Body of pancreas (tissue), 4 donors: ENCODE measurements at places on chromosomes 12 and 14. TPM values are rescaled to one million over a fixed set of nuclear protein-coding genes. Genes with fewer than 3 reads are reported as not detected.

TSPAN11 gene
- total RNA-seq, result 0.66 TPM

GRCh38 chr12:46533723-46534122 is 161.2 kb upstream of the SLC38A2 start:
- no peaks in the 10 kb centered on the region for H3K27me3 ChIP-seq
- H3K4me3 ChIP-seq, result no peak overlapping the region
- H3K36me3 ChIP-seq, result no peaks in the 10 kb centered on the region
- DNase-seq, result no peak

DNA sequence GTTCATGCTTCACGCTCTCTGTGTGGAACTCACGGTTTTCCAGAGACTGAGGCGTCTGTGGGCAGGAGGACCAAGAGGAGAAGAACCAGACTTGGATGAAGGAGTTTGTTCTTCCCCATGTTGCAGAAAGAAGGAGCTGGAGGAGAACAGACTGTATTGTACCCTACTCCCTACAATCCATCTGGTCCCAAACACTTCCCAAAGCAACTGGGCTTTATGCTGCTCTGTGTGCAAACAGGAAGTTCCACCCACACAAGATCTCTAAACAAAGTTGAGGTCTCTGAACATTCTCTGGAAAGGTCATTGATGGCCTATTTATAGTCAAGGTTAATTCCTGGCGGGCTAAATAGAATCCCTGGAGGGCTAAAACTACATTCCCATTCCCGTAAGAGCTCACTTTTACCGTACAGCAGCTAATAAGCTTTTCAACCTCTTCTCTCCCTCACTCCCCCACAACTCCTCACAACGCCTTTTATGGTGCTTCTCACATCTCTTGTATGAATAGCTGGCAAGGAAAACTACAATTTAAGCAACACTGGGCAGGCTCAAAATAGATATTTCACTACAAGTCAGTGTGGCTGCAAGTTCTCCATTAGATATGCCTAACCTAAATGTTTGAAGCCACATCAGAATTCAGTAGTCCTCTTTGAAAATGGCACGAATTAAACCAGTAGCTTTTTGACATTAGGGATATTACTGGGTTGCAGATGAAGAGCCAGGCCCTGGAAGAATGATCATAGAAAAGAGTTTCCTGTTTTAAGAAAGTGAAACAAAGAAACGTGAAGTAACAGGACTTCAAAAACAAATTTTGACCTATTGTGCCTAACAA is at the start of gene A2M:
Gene A2M, minus strand, starts transcription at position 189 of the 829 bp plus-strand sequence. Its CDS starts 70 bp downstream, at position 119.
- H3K4me1 ChIP-seq, result no peaks in the 10 kb centered on the region
- no peaks in the 10 kb centered on the region for H3K27me3 ChIP-seq
- DNase-seq, result no peak
- H3K4me3 ChIP-seq, result no peak within 1 kb of the TSS

CTSG gene
- not detected for total RNA-seq

DNA sequence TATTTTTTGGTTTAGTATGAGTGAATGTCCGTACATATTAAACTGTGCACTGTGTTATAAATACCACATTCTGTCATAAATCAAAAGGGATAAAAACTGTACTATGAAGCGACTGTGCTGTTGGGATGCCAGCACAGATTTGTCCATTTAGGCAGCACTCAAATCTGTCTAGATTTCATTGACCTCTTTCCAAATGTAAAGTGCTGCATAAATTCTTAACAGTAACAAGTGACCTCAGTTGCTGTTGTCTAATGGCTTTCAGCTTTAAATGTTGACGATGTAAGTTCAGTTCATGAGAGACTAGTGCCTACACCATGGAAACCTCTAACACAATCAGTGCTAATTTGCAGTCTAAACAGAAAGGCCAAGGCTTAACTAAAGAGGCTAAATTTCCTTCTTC is 531.4 kb upstream of the LMO3 start:
- H3K27ac ChIP-seq, result no peak overlapping the region
- no peak for DNase-seq
- H3K4me1 ChIP-seq, result no peaks in the 10 kb centered on the region

DNA sequence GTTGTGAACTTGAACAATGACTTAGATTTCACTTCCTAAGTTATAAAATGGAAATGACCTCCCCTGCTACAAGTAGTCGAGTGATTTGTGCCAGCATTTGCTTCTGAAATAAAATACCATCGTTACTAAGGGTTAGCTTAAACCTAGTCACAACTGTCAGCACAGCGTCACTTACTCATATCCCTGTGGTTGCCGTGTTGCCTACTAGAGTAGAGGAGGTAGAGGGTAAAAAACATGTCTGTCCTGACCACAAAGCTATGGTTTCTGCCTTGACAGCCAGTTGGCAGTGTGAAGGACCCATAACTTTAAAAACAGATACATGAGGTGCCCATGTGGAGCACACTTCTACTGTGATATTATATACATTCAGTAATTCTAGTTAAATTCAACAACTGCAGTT is 234.2 kb upstream of the RGS6 start:
- H3K27me3 ChIP-seq, result no peaks in the 10 kb centered on the region
- H3K4me1 ChIP-seq, result no peaks in the 10 kb centered on the region
- no peak for DNase-seq
- no peak overlapping the region for H3K4me3 ChIP-seq
- peaks cover 3% of the 10 kb centered on the region for H3K36me3 ChIP-seq

IFI27 gene
- 8.8 TPM for total RNA-seq

MYO1H gene
- not detected for total RNA-seq

EFS gene
- 1.3 TPM for total RNA-seq

MAP3K9 gene
- 10.9 TPM for total RNA-seq

- H3K4me3 ChIP-seq, result no peak overlapping the region
Measured at GRCh38 chr12:124191966-124192365, 102.9 kb upstream of the RFLNA start.

- H3K27me3 ChIP-seq, result peaks cover 36% of the 10 kb centered on the region
- peaks cover 20% of the 10 kb centered on the region for H3K4me1 ChIP-seq
- H3K36me3 ChIP-seq, result no peaks in the 10 kb centered on the region
- no peak overlapping the region for H3K4me3 ChIP-seq
Measured at GRCh38 chr14:101561897-101562490, 699 bp downstream of the DIO3 start.

DNA sequence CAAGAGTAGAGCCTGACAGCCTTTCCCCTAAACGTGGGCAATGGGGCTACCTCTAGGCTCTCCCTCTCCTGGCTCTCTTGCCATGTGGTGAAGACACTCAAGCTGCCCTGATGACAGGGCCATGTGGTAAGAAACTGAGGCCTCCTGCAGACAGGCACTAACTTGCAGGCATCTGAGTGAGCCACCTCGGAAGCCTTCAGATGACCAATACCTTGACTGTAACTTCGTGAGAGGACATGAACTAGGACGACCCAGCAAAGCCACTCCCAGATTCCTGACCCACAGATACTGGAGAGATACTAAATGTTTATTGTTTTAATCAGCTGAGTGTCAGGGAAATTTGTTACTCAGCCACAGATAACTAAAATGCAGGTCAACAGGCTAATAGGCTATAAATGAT is 96.4 kb downstream of the EFCAB11 start:
- H3K27ac ChIP-seq, result no peak overlapping the region
- H3K4me3 ChIP-seq, result no peak overlapping the region
- no peak for DNase-seq
- no peaks in the 10 kb centered on the region for H3K36me3 ChIP-seq
- H3K27me3 ChIP-seq, result no peaks in the 10 kb centered on the region
- peaks cover 14% of the 10 kb centered on the region for H3K4me1 ChIP-seq

DNA sequence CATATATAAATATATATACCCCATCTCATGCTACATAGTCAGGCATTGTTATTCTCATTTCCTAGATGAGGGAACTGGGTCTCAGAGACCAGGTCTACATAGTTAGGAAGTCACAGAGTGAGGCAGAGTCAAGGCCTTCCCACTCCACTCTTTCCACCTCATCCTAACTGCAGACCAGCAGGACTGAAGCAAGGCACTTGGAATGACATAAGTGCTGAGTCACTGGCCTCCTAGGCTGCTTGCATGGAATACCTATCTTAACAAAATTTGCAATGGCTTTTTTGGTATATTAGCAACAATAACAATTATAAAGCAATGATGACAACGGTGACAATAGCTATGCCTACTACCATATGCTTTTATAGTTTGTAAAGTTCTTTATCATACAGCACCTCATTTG is 5.4 kb upstream of the ANO4 start:
- no peaks in the 10 kb centered on the region for H3K36me3 ChIP-seq
- H3K27me3 ChIP-seq, result no peaks in the 10 kb centered on the region
- H3K4me1 ChIP-seq, result no peaks in the 10 kb centered on the region
- no peak overlapping the region for H3K27ac ChIP-seq
- H3K4me3 ChIP-seq, result no peak overlapping the region
- DNase-seq, result no peak

DNA sequence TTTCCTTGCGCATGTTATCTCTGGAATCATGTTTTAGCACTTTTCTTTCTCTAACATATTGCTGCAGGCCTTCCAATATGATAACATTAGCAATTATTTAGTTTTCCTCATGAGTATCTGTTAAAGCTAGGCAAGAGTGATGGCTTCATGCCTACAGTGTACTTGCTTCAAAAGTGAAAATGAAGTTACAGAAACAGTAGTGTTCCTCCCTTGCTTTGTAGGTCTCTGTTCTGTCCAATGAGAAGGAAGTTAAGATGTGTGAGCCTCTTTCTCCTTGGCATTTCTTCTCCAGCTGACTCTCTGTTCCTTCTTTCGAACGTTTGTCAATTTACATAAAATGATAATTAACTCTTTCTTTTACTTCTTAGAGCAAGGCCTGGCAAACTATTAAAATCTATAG is 22.2 kb downstream of the LRRIQ1 start:
- no peak overlapping the region for H3K27ac ChIP-seq
- H3K4me3 ChIP-seq, result no peak overlapping the region
- H3K27me3 ChIP-seq, result no peaks in the 10 kb centered on the region
- no peaks in the 10 kb centered on the region for H3K4me1 ChIP-seq

GRCh38 chr14:49008363-49008762 is 577.8 kb downstream of the RPS29 start:
- H3K27me3 ChIP-seq, result no peaks in the 10 kb centered on the region
- DNase-seq, result no peak
- H3K27ac ChIP-seq, result no peak overlapping the region

DNA sequence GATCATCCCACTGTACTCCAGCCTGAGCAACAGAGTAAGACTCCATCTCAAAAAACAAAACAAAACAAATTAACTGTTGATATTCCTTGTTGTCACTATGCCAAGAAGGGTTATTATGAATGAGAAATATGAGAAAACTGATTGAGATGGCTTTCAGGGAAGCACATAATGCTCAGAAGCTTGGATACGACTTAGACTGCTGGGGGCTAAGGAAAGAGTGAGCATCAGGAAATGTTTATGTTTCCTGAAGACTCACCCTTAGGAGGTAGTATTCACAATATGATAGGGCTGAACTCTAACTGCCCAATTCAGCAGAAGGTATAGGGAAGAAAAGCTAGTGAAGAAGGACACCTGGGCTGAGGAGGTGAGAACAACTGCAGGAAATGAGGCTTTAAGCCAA is 6.3 kb downstream of the STYK1 start:
- no peak overlapping the region for H3K4me3 ChIP-seq
- no peak overlapping the region for H3K27ac ChIP-seq
- no peaks in the 10 kb centered on the region for H3K36me3 ChIP-seq
- no peak for DNase-seq

DNA sequence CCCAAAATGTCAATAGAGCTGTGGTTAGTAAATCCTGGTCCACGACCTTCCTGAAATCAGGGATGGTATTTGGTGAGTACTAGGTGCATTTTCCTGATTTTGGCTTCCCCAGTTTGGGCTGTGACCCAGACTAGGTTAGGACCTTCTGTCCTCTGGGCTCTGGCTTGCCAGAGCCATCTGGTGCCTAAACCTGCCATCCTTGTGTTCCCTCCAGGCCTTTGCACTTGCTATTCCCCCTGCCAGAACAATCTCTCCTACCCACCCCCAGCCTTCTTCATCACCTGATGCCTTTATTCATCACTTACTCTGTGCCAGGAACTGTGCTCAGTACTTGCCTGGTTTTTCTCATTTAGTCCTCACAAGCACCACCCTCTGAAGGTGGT is 216.7 kb downstream of the RBM19 start:
- H3K27me3 ChIP-seq, result no peaks in the 10 kb centered on the region
- H3K36me3 ChIP-seq, result no peaks in the 10 kb centered on the region
- no peak for DNase-seq
- H3K4me1 ChIP-seq, result no peaks in the 10 kb centered on the region

GRCh38 chr12:111846016-111846415 is 4.0 kb downstream of the MAPKAPK5 start:
- no peak for DNase-seq
- no peaks in the 10 kb centered on the region for H3K36me3 ChIP-seq
- H3K27me3 ChIP-seq, result no peaks in the 10 kb centered on the region
- peaks cover 21% of the 10 kb centered on the region for H3K4me1 ChIP-seq

DNA sequence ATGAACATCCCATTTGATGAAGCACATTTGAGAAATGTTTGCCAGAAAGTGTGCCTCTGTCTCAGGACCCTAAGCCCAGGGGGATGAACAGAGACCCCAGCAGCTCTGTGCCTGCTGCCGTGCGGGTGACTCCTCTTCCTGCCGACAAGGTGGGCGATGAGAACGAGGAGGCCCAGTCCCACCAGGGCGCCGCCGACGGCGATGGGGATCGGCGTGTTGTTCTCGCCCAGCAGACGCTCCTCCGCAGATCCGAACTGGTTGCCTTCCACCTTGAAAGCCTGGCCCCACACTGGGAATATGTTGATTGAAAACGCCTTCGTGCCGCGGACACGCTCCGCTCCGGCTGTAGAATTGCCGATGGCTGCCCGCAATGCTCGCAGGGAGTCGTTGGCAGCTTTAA is 44.1 kb downstream of the LRTM2 start:
- no peak overlapping the region for H3K27ac ChIP-seq
- H3K4me3 ChIP-seq, result no peak overlapping the region
- no peaks in the 10 kb centered on the region for H3K4me1 ChIP-seq
- no peak for DNase-seq
- no peaks in the 10 kb centered on the region for H3K27me3 ChIP-seq
- H3K36me3 ChIP-seq, result no peaks in the 10 kb centered on the region

DNA sequence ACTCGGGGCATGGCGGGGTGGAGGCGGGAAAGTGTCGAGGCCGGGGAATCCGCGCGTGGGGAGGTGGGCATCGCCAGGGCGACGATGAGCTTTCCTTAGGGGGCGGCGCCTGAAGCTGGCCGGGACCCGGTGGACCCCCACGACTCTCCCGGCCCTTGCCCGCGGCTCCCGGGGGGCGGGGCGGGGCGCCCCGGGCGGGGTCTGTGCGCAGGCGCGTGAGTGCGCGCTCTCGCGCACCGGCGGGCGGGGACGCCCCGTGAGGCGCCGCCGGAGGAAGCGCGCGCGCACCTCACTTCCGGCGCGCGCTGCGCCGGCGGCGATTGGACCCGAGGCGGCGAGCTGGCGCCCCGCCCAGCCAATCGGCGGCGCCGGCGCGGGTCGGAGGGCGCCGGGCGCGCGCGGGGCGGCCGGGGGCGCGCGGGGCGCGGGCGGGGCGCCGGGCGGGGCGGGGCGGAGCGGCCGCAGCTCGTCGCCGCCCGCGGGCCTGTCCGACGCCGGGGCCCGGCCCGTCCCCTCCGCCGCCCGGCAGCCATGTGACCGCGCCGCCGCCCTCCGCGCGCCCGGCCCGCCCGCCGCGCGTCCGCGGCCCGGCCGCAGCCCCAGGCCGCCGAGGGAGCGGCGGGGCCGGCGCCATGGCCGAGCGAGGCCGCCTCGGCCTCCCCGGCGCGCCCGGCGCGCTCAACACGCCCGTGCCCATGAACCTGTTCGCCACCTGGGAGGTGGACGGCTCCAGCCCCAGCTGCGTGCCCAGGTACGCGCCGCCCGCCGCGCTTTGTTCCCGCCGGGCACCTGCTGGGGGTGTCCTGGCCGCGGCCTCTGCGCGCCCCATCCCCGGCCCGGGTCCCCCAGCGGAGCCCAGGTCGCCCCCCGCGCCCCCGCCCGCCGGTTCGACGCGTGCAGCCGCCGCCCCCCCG is at the start of gene PACS2:
Gene PACS2, plus strand, starts transcription at position 462 of the 914 bp plus-strand sequence. Its CDS starts 171 bp downstream, at position 633.
- H3K27ac ChIP-seq, result peak within 1 kb of the TSS; percentile 94
- peaks cover 47% of the 10 kb centered on the region for H3K4me1 ChIP-seq
- peak; percentile 81 for DNase-seq
- no peaks in the 10 kb centered on the region for H3K27me3 ChIP-seq
- H3K4me3 ChIP-seq, result peak within 1 kb of the TSS; percentile 61
